ENCODE measurements at places on chromosomes 13 and 19.

- DNase-seq, result peak; percentile 36
Measured at GRCh38 chr13:95300625-95301182, 547 bp downstream of the ABCC4 start.

DNA sequence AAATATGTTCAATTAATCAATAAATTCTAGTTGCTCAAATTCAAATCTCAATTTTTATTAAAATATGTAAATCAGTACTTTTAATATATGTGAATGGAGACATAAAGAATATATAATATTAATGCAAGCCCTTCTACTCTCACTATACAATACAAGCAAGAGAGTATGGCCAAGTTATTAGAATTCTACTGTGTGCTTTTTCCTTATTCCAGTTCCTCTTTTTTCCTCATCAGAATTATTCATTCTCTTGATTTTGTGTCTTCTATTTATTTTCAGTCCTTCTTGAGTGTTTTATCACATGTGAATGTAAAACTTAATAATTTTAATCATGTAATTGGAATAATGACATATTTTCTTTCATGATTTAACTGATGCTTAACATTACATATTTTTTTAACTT lies 276.8 kb downstream of the PCDH20 start:
- no peak for DNase-seq

- no peak for DNase-seq
Measured at GRCh38 chr13:41976476-41976875, 15.6 kb upstream of the VWA8 start.

DNA sequence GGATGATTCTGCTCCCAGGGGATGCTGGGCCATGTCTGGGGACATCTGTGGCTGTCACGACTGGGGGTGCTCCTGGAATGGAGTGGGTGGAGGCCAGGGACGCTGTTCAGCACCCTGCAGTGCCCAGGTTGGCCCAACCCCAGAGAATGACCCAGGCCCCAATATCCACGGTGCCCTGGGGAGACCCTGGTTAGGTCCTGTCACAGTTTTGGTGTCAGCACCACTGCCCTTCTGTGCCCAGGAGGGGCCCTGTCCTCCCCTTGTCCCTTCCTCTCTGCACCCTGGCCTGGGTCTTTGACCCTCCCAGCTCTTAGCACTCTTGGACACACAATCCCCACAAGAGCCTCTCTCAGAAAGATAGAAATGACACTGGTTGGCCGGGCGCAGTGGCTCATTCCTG lies 85.3 kb downstream of the GADD45B start:
- DNase-seq, result no peak

DNA sequence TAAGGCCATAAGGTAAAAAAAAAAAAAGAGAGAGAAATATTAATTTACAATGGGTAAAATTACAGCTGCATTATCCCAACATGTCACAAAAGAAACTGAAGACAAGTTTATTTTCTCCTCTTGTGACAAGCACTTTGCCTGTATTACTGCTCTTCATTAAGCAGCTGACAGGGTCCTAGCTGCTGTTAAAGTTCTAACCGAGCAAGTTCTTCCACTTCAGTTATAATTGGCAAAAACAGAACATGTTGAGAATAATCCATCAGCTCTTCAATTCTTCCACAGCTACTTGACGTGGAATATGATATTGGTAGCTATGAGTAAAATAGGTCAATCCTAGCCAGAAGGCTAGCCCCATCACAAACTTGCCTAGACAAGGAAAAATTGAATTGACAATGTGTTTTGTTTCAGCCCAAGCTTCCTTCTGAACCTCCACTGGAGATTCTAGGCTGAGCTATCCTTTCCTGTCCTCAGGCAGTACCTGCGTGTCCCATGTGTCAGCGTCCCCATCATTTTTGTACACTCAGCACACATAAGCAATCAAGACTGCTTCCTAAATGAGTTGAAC lies 32.2 kb upstream of the DOCK9 start:
- DNase-seq, result no peak

DNA sequence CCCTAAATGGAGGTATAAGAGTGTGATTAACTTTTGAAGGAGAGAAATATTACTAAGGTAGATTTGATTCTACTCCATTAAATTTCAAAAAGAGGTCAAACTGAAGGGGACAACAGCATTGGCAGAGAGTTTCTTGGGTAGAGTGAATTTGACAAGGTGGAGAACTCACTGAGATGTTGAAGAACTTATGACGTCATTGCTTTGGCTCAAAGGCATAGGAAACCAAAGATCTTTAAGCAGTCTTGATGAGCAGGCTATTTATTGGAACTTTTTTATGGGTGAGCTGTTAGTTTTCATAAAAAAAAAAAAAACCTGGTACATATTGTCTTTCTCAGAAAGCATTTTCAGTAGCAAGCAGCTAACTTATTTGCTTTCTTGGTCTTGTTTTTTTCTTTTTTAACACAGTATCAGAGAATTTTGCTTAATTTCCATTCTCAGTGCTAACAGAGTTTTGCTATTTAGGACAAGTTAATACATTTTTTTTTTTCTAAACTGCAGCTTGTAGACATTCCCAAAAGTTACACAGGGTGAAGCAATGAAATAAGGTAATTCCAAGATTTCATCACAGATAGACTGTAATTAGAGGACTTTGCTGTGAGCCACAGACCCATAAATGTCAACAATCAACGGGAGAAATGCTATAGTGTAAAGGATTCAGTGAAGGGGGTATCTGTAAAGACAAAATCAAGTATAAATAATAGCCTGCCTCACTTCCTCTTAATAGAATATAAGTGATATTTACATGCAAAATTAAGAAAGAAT lies 412.2 kb upstream of the KLHL1 start:
- no peak for DNase-seq

GRCh38 chr13:95485045-95485517 lies 67.4 kb upstream of the CLDN10 start:
- DNase-seq, result no peak

DNA sequence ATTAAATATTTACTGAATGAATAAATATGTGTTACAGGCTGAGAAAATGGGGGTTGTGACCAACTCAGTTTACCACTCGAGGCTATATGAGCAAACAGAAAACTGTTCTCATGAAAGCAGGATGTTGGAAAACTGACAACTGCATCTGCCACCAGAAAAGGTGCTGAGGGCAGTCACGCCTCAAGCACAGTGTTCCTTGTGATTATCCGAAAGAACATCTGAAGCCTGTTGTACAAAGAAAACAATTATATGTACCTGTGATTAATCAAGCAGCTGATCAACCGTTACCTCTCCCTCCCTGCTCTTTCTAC lies 6.2 kb upstream of the KLK13 start:
- no peak for DNase-seq

GRCh38 chr19:1082928-1083816 lies 12.0 kb downstream of the POLR2E start:
- DNase-seq, result no peak

DNA sequence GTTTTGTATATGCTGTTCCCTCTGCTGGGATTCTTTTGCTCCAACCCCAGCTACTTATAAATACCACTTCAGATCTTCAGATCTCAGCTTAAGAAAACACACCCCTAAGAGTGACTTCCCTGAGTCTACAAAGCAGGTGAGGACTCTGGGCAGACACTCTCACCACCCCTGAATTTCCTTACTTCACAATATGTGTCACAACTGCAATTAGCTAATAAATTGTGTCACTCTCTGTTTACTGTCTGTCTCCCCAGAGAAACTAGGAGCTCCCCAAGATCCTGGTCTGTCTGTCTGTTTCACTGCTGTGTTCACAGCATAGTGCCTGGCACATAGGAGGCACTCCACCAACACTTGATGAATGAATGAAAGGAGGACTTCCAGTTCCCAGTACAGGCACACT lies 14.4 kb downstream of the CEBPA start:
- no peak for DNase-seq
